Activated CD4-positive, alpha-beta T cell treated with anti-CD3 and anti-CD28 coated beads, Interleukin-10, Interleukin-2, amounts not matched to agents 100 ng/mL and 50 ng/mL, durations not matched to agents 16 hours and 8 hours (primary cell): ENCODE measurements at places on chromosomes 7 and 10.
A peak's percentile ranks its signal among the peaks of the same experiment; 100 is the strongest.

DNA sequence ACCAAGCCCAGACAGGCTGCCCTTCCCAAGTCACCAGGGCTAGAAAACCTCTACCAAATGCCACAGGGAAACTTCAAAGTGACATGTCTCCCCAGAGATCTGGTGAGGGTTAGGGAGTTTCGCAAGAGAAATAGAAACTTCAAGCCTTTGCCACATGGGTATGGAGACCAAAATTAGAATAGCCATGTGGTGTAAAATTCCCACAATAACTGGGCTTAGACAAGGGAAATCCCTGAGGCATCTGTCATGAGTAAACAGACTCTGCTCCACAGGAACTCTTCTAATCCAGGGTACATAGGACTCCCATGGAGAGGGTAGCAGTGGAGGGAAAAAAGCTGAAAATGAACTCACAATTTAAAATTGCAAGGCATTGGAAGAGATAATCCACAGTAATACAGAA is 14.3 kb downstream of the ADAM12 start:
- no peak for DNase-seq

DNA sequence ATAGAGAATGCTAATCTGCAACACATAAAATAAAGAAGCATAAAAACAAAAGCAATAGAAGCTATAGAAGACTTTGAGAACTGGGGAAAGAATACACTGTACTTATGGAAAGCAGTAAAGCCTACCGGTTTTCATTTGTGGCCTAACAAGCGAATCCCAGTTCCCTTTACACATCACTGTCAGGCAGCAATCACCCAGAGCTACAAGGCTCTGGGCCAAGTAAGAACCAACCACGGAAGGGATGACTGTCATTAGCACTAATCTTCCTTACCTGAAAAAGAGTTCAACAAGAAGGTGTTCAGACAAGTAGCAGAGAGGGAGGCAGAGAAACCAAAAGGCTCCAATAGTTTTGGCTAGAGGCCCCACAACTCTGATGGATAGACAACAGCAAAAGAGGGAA is 15.0 kb downstream of the CCDC6 start:
- DNase-seq: no peak

GRCh38 chr10:120184547-120185337 is 272.3 kb upstream of the PLPP4 start:
- DNase-seq: no peak

DNA sequence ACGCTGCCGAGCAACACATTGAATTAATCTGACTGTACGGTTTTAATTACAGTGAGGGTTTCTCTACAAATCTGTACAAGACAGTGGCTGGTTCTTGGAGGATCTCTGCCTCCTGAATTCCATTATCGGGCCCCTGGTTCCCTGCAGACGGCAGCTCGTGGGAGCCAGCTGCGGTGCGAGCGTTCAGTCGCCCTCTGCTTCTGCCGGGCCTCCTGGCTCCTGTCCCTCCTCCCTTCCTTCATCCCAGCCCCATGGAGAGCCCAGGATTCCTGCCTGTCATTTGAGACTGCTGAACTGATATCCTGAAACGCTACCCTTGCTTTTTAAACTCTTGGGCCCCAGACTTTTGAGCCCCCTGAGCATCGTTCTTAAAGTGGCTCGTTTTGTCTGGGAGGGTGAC is 6.6 kb upstream of the DLX6 start:
- no peak for DNase-seq

DNA sequence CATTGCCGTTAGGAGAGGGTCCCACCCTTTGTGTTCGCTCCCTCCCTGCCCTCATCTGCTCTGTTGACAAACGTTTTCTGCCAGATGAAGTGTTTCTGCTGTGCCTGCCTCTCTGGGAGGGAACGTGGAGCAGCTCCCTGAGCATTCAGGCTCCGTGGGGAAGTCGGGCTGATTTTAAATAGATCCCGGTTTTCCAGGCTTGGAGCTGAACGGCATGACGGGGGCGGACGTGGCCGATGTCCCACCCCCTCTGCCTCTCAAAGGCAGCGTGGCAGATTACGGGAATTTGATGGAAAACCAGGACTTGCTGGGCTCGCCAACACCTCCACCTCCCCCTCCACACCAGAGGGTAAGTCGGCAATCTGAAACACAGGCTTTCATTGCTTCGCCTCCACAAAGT is 101.9 kb upstream of the NPS start:
- no peak for DNase-seq

DNA sequence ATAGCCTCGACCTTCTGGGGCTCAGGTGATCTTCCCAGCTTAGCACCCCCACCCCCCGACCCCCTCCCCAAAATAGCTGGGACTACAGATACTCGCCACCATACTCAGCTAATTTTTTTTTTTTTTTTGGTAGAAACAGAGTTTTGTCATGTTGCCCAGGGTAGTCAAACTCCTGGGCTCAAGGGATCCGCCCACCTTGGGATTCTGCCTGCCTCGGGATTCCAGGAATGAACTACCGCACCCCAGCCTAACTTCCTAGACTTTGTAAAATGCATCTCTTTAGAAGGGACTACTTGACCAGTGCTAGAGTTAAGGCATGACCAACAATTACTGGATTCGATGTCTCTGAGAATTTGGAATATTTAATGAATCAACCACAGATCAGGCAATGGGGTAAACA is 85.9 kb downstream of the MDFIC start:
- DNase-seq: no peak

GRCh38 chr10:31977440-31978155 is 49.0 kb upstream of the ARHGAP12 start:
- peak; percentile 14 for DNase-seq

DNA sequence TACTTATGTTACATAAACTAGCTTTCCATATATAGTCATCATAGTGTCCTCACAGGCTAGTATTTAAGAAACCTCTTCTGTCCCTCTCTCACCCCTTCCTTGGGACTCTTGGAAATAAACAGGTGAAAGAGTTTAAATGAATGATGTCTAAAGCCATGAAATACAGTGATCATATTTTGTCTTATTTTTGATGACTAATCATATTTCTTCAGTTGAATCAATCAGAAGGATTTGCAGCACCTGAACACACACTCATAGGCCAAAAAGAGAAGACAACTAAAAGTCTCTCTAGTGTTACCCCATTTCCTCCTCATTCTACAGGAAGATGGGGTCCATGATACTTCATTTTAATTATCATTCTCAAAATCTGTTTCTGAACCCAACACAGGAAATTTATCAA is 8.6 kb upstream of the ATAD1 start:
- no peak for DNase-seq

DNA sequence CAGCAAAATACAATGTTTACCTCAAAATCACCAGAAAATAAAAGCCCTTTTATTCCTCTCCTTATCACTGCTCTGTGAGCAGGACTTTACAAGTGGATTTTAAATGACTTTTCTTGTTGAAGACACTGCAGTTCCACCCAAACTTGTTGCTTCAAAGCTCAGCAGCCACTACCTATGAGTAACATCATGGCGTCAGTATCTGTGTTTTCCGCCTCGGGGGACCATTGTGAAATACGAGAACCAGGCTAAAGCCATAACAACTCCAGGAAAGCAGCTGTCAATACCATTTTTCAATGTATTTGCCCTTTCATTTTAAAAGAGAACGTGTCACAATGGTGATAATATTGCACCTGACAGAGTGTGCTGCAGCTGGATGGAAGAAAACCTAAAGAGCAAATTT is 284.0 kb upstream of the RNF32 start:
- DNase-seq: no peak

- DNase-seq: no peak
These were observed 390.0 kb downstream of the TNS3 start for GRCh38 chr7:47191876-47192291.

GRCh38 chr10:59991117-59991516 is 84.8 kb upstream of the CCDC6 start:
- no peak for DNase-seq

GRCh38 chr10:96660297-96660696 is 60.0 kb downstream of the PIK3AP1 start:
- no peak for DNase-seq

DNA sequence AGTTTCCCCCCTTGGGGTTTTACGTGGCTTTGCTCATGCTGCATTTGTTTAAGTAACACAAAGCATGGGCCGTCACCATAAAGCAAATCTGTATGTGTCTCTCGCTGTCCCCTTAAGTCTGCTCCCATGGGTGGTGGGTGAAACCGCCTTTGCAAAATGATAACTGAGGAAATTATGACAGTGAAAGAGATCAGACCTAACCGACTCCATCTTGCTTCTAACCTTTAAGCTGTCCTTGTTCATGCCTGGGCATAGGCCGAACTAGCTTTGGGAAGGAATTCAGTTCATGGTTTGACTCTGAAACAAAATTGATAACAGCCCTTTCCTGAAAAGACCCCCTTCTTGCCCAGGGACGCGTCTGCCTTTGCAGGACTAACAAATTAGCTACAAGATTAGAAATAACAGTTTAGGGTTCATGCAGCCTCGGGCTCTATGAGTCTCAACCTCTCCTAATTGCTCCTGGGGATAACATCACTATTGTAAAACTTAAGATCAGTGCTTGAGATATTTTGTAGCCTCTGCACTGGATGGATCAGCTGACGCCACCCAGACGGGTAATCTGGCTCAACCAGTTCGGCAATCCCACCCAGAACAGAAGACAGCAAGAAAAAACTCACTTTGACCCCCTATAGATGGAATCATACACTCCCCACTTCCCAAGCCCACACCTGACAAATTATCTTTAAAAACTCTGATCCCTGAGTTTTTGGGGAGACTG is 623.7 kb downstream of the TYW1 start:
- DNase-seq: no peak

DNA sequence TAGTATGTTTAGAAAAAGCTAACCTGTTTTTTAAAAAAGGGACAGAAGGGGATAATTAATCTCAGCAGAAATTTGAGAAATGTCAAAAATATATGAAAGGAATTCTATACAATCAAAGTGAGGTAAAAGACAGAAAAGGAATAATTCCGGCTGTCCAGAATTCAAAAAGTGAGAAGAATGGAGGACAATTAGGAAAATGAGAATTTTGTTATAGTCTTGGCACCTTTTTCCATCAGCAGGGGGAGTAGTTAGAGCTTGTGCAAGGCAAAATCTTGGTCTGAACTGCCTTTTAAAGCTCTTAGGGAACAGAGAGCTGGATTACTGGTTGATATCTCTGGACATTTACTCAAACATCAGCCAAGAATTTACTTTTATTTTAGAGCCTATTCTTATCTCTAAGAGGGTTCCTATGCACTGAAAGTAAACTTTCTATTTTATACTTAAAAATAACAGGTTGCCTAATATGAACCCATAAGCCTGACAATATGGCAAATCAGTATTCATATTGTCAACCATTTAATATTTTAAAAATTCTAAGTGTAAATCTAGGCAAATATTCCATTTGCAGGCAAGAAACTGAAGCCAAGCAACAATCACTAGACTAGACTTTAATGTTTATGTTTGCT is 185.6 kb downstream of the ANK3 start:
- peak; percentile 20 for DNase-seq

DNA sequence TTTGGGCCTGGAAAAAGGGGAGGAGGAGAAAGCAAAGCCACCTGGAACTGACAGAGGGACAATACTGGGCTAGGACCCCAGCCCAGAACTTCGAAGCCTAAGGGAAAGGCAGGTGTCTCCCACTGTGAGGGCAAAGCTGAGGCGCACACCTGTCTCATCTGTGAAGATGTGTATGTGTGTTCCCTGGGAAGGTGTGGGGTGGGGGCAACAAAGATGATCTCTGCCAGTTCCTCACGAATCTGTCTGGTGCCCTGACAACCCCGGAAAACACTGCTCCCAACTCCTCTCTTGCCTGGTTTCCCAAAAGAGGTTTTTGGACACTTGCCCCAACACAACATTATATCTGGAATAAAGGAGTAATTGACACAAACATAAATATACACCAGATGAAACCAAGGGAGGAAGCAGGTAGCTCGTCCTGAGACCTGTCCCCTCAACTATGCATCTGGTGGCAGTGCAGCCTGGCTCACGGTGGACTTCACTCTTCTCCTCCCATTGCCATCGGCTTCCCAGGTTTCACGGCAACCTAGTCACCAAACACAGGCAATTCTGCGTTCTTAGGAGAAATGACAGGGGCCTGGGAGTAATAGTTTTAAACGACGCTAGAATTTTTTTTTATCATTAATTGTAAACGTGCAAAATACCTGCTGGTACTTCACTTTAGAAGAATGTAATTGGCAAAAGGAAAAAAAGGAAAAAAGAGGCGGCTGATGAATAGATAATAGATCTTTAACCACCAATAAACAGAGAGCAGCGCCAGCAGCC is 1.7 kb upstream of the EMX2 start:
- no peak for DNase-seq

DNA sequence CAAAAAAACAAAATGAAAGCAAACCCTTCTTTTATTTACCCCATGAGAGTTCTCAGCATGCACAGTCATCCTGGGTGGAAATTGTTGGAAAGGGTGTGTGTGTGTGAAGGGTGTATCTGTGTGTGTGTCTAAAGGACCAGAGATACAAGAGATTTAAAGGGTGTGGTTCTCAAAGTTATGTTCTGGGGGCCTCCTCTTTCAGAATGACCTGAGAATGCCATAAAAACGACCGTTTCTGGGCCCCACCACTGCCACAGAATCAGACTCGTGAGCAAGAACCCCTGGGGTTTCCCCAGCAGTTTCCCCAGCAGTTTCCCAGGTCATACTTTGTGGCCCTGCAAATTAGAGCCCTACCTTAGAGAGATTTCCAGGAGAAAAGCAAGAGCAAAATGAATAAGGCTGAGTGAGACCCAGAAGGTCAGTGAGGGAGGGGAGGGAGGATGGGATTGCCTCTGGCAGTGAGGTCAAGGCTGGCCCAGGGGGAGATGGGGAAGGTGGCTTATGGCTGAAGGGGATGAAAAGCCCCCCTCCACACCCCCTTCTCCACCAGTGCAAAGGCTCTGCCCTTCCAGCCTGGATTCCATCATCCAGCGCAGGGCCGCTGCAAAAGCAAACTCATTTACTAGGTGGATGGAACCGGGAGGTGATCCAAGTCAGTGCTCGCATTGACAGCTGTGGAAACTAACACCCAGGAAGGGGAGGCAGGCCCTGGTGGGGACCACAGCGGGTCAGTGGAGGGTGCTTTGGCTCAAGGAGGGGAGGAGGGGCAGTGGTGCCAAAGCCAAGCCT is 10.2 kb downstream of the PYROXD2 start:
- DNase-seq: peak; percentile 78

GRCh38 chr10:112782200-112782907 is 167.7 kb upstream of the TCF7L2 start:
- DNase-seq: no peak

- DNase-seq: no peak
These were observed 1.8 kb downstream of the LRRC17 start for GRCh38 chr7:102914585-102914984.

GRCh38 chr7:24786941-24787340 is 29.7 kb upstream of the GSDME start:
- DNase-seq: peak; percentile 63
